ENCODE measurements at places on chromosomes 2 and 18.

- DNase-seq: no peak
Measured at GRCh38 chr2:128501006-128501690, 182.5 kb upstream of the HS6ST1 start.

DNA sequence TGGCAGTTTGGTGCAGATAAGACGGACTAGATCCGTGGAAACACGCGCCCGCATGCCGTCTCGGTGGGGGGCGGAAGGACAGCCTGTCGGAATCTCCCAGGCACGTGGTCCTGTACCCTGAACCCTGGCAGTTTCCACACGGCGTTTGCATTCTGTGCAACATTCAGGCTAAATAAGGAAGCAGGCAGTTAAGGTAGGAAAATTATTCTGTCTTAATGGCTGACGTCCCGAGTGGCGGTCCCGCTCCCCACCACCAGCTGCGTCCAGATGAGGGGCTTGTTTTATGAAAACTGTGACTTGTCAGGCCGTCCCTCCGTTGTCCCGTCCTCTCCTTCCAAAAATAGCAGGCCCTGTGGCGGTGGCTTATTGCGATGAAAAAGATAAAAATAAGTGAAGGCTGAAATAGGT, 120.2 kb downstream of the NFATC1 start:
- DNase-seq: no peak

DNA sequence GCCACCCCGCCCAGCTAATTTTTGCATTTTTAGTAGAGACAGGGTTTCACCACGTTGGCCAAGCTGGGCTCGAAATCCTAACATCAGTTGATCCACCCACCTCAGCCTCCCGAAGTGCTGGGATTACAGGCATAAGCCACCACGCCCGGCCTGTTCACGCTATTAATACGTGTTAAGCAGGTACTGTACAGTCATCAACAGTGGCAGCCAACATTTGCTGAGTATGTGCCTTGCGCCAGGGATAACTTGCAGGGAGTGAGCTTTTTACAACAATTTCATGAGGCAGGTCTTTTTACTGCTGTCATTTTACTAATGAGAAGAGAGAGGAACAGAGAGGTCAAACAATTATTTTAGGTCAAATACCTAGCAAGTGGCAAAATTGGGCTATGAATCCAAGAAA, 115.2 kb downstream of the AP1S3 start:
- no peak for DNase-seq

GRCh38 chr2:55771612-55772011, 78.0 kb upstream of the PNPT1 start:
- DNase-seq: peak; percentile 61

GRCh38 chr18:63016270-63016669, 300.9 kb downstream of the PHLPP1 start:
- DNase-seq: peak; percentile 62

GRCh38 chr2:121910139-121910538, 154.7 kb downstream of the TSN start:
- DNase-seq: no peak

DNA sequence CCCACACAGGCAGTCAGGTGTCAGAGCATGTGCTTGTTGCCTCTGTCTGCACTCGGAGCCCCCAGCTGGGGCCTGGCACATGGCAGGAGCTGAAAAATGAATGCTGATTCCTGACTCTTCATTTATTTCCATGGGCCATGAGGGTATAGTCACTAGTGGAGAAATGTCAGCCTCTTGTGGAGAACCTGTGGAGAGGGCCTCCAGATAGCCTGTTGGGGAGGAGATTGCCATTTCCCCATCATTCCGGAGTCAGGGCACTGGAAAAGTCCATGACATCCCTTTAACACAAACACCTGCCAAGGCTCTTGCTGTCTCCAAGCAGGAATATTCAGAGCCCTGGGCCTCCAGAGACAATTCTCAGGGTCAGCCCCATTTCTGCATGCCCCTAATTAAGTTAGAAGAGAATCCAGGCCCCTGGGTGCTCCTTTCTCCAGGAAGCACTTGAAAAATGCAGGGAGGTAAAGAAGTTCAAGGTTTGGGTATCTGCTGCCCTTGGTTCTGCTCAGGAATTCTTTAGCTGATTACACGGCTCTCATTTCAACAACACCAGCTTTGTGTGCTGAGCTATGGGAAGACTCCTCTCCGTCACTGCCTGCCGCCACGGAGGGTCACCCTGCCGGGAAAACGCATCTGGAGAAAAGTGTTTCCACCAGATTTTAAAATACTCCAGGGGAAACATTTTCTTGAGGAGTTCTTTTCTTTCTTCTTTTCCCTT, 311.3 kb downstream of the MYCN start:
- DNase-seq: no peak

DNA sequence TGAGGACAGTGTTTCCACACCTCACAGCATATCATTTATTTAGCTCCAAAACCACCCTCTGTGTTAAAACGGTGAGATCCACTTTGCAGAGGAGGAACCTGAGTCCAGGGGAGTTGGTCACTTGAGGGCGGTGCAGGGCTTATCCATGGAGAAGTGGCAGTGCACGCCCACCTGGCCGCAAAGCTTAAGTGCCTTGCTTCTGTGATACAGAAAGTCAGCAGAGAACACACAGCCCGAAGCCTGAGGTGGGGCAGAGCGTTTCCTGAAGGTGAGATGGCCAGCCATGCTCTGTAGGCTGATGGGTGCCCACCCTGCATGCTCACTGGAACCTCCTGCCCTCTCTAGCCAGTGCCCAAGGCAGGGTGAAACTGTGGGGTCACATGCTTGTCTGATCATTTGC, 87.3 kb downstream of the SH3RF3 start:
- DNase-seq: no peak

- no peak for DNase-seq
Measured at GRCh38 chr18:50187659-50188058, 7.3 kb downstream of the MYO5B start.

DNA sequence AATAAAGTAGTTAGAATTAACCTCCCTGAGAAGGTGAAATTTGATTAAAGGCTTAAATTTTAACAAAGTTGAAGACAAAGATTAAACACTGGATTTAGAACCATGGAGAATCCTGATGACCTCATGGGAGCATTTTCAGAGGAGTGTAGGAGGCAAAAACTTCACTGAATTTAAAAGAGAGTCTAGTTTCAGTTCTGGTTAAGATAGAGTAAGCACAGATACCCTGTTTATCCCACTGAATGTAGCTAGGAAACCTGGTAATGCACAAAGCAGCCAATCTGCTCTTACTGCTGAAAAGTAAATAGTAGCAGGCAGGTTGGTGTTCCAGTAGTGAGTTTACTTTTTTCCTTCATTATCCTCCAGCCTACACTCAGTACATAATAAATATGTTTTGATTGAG, 654.9 kb upstream of the SYT4 start:
- peak; percentile 60 for DNase-seq

GRCh38 chr2:205267323-205267722, 415.0 kb upstream of the NRP2 start:
- no peak for DNase-seq

- peak; percentile 73 for DNase-seq
Measured at GRCh38 chr18:2971741-2972552, 41.0 kb downstream of the LPIN2 start.

GRCh38 chr2:165238295-165238694, 919 bp upstream of the SCN2A start:
- DNase-seq: peak; percentile 42

- peak; percentile 86 for DNase-seq
Measured at GRCh38 chr18:9017905-9018227, 84.6 kb upstream of the NDUFV2 start.

DNA sequence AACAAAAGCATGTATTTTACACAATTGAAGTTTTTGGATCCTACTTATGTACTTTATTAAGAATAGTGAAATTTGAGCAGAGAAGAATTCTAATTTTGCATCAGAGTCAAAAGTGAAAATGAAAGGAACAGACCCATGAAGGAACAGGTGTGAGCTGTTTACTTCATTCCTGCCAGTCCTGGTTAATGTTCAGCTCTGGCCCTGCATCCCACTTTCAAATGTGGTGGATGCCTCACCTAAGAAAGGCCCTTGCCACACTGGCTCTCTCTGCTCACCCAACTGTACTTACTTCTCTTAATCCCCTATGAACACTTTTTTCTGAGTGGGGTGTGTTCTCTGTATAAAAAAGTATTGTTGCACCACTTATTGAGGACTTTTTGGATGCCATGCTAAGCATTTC, 22.2 kb downstream of the FAM110C start:
- no peak for DNase-seq

DNA sequence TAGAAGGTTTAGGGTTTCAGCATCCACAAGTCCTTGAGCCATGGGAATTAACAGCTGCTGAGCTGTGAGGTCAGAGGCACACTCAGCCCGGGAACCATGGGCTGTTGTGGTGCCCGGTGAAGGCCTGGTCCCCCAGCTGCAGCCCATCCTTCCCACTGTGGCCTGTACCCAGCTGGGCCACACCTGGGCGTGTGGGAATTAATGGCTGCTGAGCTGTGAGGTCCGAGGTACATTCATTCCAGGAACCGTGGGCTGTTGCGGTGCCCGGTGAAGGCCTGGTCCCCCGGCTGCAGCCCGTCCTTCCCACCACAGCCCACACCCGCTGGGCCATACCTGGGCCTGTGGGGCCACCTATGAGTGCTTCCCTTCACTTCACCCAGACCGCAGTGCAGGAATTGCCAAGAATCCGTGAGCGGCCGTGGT, 25.2 kb downstream of the TMEM18 start:
- no peak for DNase-seq

- no peak for DNase-seq
Measured at GRCh38 chr18:376311-376710, 108.5 kb upstream of the THOC1 start.

- DNase-seq: peak; percentile 6
Measured at GRCh38 chr2:237995036-237995435, 28.2 kb downstream of the UBE2F start.

GRCh38 chr2:152251811-152252210, 76.2 kb upstream of the STAM2 start:
- no peak for DNase-seq

DNA sequence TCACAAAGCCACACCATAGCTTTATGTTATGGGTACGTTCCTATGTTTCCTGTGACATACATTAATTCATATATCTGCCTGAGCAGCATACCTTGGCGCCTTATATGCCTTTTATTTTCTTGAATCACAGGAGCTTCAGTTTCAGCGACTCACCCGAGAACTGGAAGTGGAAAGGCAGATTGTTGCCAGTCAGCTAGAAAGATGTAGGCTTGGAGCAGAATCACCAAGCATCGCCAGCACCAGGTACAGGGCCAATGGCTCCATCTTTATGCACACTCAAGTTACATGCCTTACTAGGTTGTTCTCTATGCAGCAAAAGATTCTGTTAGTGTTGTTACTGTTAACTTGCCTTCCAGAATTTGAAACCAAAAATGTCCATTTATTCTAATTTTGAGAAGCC, 120.4 kb downstream of the PKP4 start:
- no peak for DNase-seq

GRCh38 chr18:79530821-79531220, 135.1 kb downstream of the NFATC1 start:
- no peak for DNase-seq

DNA sequence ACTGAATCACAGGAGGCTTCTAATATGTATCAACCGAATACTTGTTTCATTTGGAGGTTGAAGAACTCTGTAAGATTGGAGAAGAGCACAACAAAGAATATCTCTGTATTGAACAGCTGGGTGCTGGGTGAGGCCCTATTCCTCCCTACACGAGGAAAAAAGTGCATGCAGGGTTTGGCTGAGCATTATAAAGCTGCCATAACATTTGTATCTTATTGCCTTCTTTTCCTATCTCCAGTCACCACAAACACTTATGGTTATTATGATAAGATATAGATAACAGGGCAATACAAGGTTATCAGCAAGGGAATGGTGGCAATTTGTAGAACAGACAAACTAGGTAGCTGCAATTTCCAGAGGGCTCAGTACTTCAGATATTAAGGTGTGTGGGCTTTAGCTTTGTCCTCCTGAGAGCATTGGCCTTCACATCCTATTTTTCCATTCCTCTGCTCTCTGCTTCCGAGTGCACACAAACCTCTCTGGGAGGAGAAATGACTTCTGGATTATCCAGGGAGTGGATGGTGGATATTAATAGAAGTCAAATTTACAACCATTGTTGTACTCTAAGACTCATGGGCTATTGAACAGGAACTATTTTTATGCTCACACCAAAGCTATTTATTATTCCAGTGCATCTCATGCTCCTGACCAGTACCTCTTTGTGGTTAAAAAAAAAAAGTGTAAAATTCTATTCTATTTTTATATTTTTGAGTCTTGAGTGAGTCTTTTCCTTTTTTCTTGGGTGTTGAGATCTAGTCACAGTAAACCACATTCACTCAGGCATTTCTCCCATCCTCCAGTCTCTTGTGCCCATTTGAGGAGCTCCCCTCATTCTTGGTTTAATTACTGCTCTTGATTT, 248.4 kb downstream of the ETAA1 start:
- no peak for DNase-seq

DNA sequence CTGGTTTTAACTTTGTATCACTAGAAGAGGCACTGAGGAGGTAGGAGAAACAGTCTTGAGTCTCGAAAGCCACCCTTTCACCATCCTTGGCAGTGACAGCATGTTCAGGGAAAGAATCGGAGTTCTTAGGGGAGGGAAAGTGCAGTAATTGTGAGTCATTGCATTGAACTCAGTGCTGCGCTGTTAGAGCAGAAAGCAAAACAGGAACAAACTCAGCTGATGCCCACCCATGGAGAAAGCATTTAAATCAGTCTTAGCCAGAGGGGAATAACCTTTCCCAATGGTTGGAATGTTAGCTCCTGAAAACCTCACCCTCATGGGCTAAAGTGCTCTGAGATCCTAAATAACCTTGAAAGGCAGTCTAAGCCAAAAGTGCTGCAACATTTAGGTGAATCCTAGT, 845.6 kb upstream of the CNTNAP5 start:
- DNase-seq: no peak

DNA sequence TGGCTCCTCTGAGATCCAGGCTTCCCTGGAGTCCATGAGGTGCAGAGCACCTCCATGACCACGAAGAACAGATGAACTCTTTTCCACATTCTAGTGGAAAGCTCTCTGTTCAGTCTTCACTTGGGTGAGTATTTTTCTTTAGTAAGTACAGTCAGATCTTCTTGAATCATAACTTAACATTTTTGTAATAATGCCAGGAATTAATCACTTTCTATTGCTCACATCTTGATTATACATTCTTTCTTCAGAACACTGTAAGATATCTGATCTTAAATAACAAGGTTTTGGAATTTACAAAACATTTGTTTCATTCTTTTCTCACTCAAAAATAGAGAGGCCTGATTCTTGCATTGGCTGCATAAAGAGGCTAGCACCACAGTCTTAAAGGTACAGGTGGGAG, 45.4 kb upstream of the RND3 start:
- no peak for DNase-seq

Measured in mesenchymal stem cell (in vitro differentiated cells and primary cell).